CD4-positive, alpha-beta T cell treated with Interleukin-21 for 1 hour (primary cell): ENCODE measurements at places on chromosomes 5 and 9.

- no peak for DNase-seq
Observed at GRCh38 chr9:92189782-92190535, 74.7 kb upstream of the SPTLC1 start.

DNA sequence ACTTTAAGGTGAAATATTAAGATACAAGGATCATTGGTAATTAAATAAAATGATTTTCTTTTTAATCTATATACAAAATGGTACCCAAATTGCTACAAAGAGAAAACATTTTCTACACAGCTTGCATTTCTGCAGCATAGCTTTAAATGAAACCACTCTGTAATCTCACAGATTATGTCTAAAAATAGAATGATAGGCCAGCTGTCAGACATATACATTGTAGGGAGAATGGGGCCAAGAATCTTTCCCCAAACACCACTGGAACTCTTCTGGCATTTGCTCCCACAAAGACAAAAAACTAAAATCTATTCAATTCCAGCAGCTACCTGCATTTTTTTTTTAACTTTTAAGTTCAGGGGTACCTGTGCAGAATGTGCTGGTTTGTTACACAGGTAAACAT lies 124.1 kb upstream of the NR5A1 start:
- DNase-seq: no peak

- DNase-seq: no peak
Observed at GRCh38 chr5:75169516-75169915, 67.2 kb downstream of the ANKRD31 start.

- DNase-seq: peak; percentile 12
Observed at GRCh38 chr9:76414661-76415060, 20.4 kb upstream of the RFK start.

- DNase-seq: no peak
Observed at GRCh38 chr5:10307206-10308148, at the start of gene CMBL. Gene CMBL (minus strand): TSS chr5:10307902. CDS start chr5:10290762, 17,140 bp downstream.
